ENCODE measurements at places on chromosomes 2 and 18.

DNA sequence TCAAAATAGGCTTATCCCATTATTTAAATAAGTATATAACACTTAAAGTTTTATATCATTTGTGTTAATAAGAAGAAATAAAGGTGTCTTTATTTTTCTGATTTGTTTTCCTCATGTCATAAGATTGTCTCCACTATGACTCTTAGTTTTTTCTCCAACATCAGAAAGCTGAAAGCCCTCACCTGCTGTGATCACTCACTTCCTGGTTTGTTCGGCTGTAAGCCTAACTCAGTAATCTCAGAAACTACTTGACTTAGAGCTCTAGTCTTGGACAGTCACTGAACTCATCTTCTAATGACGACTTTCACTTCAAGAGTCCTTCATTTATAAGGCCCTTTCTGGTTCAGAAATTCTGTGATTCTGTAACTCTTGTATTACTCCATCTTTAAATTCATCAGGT lies 311.0 kb downstream of the ZEB2 start:
- DNase-seq = no peak

DNA sequence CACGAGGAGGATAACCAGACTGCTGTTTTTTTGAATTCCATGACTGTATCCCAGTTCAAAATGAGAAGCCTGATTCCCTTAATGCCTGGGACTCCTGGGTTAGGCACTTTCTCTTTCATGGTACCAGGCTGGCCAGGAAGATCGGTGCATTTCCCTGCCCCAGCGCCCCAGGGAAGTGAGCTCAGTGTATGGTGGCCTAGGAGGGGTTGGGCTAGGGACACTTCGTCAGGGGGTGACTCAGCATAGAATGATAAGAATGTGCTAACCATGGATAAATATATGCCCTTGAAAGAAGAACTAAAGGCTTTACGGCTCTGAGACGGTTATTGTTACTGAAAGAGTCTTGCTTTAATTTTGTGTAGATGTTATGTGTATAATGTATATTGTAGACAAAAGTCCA lies 27.5 kb upstream of the FAM237A start:
- no peak for DNase-seq

- no peak for DNase-seq
Measured at GRCh38 chr18:79682894-79683625, 3.5 kb downstream of the CTDP1 start.

DNA sequence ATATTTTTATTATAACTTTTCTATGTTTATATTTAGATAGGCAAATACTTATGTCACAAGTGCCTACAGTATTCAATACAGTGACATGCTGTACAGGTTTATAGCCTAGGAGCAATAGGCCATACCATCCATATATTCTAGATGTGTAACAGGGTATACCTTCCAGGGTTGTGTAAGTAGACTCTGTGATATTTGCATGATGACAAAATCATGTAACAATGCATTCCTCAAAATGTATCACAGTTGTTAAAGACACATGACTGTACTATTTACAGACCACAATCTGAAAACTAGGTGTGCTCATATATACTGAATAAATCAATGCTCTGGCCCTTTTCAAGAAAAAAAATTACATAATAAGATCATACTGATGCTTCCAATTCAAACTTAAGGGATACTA lies 433.2 kb upstream of the RGPD4 start:
- DNase-seq = no peak

- no peak for DNase-seq
Measured at GRCh38 chr2:88720399-88720798, 28.9 kb downstream of the RPIA start.

DNA sequence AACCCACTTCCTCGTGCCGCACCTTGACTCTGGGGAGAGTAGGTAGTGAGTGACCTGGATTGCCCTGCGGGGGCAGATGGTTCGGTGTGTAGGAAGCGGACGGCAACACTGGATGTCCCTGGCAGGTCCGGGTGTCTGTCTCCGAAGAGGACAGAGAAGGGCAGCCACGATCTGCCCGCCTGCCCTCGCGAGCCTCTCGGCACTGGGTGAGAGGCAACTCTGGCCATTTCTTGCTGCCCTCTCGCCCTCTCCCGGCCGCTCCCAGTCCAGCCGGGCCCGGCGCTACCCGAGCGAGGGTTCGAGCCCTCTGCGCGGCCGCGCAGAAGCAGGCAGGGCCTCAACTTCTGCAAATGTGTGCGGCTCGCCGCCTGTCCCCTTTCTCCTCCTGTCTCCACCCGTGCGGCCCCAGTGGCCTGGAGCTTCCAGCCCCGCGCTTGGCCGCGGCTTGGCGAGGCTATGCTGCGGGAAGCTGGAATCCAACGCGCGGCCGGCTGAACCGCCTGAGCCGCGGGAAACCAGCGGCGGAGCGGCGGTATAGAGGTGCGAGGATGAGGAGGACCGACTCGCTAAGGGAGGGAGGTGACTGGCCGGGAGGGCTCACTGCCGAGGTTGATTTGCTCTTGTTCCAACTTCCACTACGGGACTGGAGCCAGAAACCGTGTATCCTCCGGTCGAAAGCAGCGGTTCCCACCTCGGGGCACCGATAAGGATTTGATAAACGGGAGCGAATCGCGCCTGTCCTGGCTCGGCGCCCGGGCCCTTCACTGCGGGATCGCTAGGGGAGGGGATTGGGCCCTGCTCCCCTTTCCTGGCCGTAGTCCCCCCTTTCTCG lies 1.5 kb downstream of the EPAS1 start:
- DNase-seq = peak; percentile 45

GRCh38 chr2:85748039-85748734 lies 5.6 kb upstream of the ATOH8 start:
- DNase-seq = no peak

DNA sequence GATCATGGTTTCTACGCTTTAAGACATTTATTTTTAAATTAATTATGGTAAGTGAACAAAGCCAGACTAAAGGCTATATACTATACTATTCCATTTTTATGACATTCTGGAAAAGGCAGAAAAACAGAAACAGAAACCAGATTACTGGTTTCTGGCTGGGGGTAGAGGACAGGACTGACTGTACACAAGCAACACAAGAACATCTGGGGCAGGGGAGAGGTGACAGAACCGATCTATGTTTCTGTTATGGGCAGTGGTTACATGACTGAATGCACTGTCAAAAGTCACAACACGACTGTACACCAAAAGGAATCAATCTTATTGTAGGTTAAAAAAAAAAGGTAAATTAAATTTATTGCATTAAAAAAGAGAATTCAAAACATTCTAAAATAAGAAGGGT lies 64.7 kb downstream of the PTPN2 start:
- no peak for DNase-seq

DNA sequence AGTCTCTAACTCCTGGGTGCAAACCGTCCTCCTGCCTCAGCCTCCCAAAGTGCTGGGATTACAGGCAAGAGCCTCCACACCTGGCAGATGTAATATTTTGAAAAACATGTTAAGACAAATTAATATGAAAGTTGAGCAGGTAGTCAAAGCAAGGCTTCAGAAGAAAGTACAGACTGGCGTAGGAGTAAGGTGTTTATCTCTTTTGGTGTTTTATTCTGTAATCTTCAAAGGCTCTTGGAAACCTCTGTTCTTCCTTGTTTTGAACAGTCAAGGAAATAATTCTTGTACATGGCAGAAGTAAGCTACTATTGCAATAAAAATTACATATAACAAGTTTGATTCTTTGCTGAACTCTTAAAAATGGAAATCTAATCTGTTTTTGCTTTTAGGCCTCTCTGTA lies 5.3 kb downstream of the RNF138 start:
- DNase-seq = no peak

DNA sequence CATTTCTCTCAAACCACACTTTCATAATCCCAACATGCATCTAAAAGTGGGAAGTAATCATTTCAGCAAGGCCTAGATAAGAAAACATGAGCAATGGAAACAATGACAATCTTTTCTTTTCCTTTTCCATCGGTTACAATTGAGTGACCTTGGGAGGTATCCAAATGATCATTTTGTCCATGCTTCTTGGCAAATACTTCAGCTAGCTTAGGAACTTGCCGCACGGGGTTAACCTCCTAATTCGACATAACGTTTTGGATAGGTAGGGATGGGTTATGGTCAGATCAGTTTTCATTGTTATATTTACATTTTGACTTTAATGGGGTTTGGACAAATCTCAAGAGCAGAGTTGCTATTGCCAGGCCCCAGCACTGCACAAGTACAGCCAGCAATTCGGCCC lies 4.6 kb upstream of the PTPRM start:
- DNase-seq = no peak

DNA sequence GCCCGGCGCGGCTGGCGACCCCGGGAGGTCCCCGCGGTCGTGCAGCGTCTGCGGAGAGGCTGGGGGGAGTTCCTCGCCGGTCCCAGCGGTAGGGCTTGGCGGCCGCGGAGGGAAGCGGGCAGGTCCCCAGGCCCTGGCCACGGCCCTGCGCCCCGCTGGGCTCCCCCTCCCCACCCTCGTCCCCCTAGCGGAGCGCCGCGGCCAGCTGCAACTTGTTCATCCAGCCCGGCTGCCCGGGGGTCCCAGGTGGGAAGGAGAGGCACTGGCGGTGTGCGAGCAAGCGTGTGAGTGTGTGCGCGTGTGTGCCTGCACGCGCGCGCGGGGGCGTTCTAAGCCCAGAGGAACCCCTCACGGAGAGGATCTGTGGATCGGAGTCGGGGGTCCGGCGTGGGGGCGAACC lies 1.3 kb downstream of the PTPRM start:
- peak; percentile 21 for DNase-seq

- DNase-seq = no peak
Measured at GRCh38 chr2:190051223-190051622, 11.3 kb downstream of the MSTN start.

GRCh38 chr2:42163444-42164045 lies 5.6 kb upstream of the EML4 start:
- no peak for DNase-seq

DNA sequence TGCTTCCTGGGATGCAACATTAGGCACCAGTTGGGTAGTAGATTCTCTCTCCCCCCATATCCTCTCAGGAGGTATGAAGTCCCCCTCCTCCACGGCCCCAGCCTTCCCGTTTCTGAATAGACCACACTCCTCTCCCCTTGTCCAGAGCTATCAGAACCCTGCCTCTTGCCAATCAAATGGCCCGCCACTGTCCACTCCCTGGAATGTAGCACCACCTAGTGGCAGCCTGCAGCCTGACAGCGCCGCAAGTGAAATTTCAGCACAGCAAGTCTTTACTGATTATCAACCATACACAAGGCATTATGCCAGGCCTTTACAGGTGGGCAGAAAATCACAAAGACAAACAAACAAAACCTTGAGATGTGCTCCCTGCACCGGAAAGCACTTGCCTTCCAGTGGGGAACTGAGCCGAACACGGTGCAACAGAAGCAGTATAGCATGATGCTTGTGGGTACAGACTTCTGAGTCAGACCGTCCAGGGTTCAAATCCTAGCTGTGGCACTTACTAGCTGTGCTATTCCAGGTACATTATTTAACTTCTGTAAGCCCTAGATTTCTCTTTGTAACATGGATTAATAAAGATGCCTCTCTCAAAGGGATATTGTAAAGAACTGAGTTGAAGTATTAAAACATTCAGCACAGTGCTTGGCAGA lies 174.0 kb downstream of the SMAD2 start:
- peak; percentile 50 for DNase-seq

DNA sequence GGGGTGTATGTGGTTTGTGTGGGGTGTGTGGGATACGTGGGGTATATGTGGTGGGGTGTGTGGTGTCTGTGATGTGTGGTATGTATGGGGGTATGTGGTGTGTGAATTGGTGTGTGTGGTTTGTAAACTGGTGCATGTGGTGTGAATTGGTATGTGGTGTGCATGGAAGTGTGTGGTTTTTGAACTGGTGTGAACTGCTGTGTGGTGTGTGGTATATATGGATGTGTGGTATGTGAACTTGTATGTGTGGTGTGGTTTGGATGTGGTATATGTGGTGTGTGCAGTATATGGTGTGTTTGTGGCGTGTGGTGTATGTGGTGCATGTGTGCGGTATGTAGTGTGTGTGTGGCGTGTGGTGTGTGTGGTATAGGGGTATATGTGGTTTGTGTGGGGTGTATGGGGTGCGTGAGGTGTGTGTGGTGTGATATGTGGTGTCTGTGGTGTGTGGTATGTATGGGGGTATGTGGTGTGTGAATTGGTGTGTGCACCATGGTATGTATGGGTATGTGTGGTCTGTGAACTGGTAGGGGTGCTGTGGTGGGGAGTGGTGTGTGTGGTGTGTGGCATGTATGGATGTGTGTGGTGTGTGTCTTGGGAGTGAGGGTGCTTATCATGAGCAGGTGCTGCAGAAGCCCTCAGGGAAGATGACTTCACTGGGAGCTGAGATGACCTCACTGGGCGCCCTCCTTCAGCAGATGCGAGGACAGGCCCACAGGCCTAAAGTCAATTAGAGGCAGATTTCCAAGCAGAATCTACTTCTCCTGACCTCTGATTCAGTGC lies 209.6 kb upstream of the TNP1 start:
- no peak for DNase-seq
